ENCODE measurements at places on chromosomes 7 and 10.

DNA sequence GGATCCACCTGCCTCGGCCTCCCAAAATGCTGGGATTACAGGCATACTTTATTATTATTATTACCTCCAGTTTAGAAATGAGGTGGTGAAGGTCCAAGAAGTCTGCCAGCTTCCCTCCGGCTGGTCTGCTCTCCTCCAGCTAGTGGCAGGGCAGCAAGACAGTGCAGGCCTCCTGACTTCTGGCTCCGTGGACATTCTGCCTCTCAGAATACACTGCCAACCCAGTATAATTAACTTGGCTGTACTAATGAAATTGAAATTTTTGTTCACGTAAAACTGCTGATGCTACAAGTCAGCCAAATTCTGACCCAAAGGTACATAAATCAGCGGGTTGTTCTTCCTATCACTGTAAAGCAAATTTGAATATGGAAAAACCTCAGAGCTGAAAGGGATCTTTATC lies 7.6 kb upstream of the PDE1C start:
- no peak for DNase-seq

DNA sequence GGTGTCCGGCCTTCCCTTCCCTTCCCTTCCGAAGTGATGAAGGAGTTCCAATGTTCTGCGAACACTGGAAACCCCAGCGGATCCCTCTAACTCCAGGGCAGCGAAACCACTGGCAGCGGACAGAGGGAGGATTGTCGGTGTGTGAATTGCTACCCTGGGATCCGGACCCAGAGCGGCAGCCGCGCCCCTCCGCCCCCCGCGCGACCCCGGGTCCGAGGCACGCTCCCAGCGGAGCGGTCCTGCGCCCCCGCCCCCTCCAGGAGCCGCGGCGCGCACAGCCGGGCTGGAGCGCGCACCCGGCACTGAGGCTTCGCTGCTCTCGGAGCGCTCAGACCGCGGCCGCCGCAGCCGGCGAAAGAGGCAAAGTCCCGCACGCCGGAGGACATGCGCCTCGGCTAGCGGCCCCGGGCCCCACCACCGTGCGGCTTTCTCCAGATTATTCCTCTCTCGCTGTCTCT lies at the start of gene PTPRZ1:
PTPRZ1 (plus strand) TSS at position 331 of the 458 bp plus-strand sequence. CDS start 339 bp downstream, outside the sequence.
- DNase-seq, result no peak

- no peak for DNase-seq
These were observed 65.0 kb upstream of the PFKP start for GRCh38 chr10:3002304-3002703.

DNA sequence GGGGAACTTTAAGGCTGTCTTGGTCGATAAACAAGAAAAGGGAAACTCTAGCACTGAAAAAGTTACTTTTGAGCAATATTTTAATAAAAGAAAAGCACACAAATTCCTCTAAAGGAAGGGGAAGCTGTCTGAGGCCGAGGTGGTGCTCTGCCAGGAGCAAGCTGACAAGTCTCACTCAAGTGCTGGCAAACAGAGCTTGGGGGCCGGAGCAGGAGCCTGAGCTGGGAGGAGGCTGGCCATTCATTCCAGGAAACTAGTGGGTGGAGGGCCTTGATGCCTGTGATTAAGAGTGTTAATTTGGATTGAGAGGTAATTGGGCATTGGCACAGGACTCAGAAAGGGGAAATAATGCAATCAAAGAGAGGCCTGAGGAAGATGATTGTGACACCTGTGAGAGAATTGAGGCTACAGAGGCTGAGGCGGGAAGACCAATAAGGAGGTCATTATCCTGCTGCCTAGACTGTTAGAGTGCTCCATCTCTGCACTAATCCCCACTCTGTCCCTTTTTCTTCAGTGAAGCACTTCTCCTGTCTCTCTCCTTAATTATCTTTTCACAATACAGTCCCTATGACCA lies 154.9 kb upstream of the COL1A2 start:
- no peak for DNase-seq

DNA sequence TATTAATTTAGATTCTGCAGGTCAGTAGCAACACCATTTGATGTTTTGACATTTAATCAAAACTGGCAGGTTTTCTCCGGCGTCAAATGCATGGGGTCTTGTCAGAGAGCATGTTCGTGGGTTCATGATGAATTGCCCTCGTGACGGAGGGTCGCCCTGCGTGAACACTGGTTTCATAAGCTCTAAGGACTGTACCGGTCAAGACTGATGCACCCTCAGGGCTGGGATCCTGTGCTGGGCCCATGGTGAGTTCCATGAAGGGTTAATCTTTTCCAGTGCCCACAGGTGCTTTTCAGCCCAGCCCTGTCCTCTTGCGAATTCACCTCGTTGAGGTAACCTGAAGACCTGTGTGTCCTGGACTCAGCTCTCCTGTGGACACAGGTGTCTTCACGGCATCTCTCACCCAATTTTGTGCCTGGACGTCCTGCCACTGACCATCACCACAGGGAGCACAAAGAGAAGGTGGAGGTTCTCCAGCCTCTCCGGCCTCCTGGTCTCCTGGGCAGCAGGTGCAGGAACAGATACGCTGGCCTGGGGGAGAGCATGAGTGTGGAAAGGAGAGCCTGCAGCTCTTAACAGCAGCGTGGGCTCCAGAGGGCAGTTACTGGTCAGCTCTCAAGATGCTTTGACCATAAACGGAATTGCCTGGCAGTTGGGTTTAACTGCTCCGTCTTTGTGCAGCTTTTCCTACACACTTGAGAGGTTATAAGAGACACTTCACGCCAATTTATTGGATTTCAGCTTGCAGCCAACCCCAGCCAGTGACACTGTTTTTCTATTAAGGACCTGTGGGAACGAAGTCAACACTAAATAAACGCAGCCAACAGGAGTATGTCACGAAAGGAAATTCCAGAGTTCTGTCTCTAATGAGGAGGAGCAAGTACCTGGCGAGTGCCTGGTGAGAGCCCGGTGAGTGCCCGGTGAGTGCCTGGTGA lies 37.4 kb upstream of the CFAP46 start:
- DNase-seq, result no peak

GRCh38 chr7:20574784-20575720 lies 40.4 kb upstream of the ABCB5 start:
- no peak for DNase-seq

Data from effector memory CD4-positive, alpha-beta T cell (primary cell).